Dorsolateral prefrontal cortex (tissue), 122 donors: ENCODE measurements at places on chromosomes 5 and 9. TPM values are rescaled to one million over a fixed set of nuclear protein-coding genes. Genes with fewer than 3 reads are reported as not detected.

The RNF180 gene
- total RNA-seq, result 25.8 TPM

The KIF4B gene
- total RNA-seq, result 0.63 TPM

The ZFP2 gene
- total RNA-seq, result 5.4 TPM

The FAM219A gene
- total RNA-seq, result 128 TPM

The NEUROG1 gene
- total RNA-seq, result not detected

The CKMT2 gene
- total RNA-seq, result 12.3 TPM

The PTGR1 gene
- 58.0 TPM for total RNA-seq

The CCIN gene
- 0.50 TPM for total RNA-seq

The OTULIN gene
- 27.8 TPM for total RNA-seq

The ZNF879 gene
- total RNA-seq, result 3.9 TPM

The ZSWIM6 gene
- total RNA-seq, result 29.5 TPM

The PCDHGC3 gene
- total RNA-seq, result 168 TPM

The ZDHHC11B gene
- total RNA-seq, result 114 TPM

The IL3 gene
- not detected for total RNA-seq

The FOXD4L3 gene
- 3.8 TPM for total RNA-seq

The SLC6A7 gene
- 45.4 TPM for total RNA-seq

The NEURL1B gene
- 15.3 TPM for total RNA-seq

The FOXD4 gene
- total RNA-seq, result not detected

The EQTN gene
- 2.2 TPM for total RNA-seq

The WDR38 gene
- not detected for total RNA-seq

The ADAMTS13 gene
- 13.9 TPM for total RNA-seq

The PCDHB16 gene
- 6.8 TPM for total RNA-seq

The IFNK gene
- not detected for total RNA-seq

The GPR21 gene
- total RNA-seq, result 5.3 TPM

The GZMA gene
- total RNA-seq, result not detected

The SLC6A19 gene
- not detected for total RNA-seq

The ATP6V0E1 gene
- 62.6 TPM for total RNA-seq

The ANKRD18A gene
- 27.5 TPM for total RNA-seq

The CAMK4 gene
- 71.1 TPM for total RNA-seq

The TUBB4B gene
- total RNA-seq, result 245 TPM

The ST8SIA4 gene
- 13.9 TPM for total RNA-seq

The LAMC3 gene
- total RNA-seq, result 3.7 TPM

The EPB41L4A gene
- 13.3 TPM for total RNA-seq

The DHFR gene
- total RNA-seq, result 18.6 TPM

The ANXA2R gene
- total RNA-seq, result 1.2 TPM

The CARD6 gene
- total RNA-seq, result 1.1 TPM

The MVB12B gene
- total RNA-seq, result 79.1 TPM

The SLC46A2 gene
- total RNA-seq, result 0.27 TPM

The MAPK9 gene
- total RNA-seq, result 107 TPM

The GCNT4 gene
- 8.8 TPM for total RNA-seq

The NTNG2 gene
- 34.9 TPM for total RNA-seq

The RANBP3L gene
- total RNA-seq, result 62.6 TPM

The OBP2A gene
- total RNA-seq, result not detected

The ERAP2 gene
- 3.2 TPM for total RNA-seq

The VPS13A gene
- total RNA-seq, result 77.3 TPM

The STPG3 gene
- total RNA-seq, result not detected

The DPYSL3 gene
- total RNA-seq, result 84.3 TPM

The LHX6 gene
- 9.0 TPM for total RNA-seq

The CARD9 gene
- 8.5 TPM for total RNA-seq
